Pancreas (tissue), 10 donors: ENCODE measurements at places on chromosomes 7 and 10. TPM values are rescaled to one million over a fixed set of nuclear protein-coding genes. Genes with fewer than 3 reads are reported as not detected.

DNA sequence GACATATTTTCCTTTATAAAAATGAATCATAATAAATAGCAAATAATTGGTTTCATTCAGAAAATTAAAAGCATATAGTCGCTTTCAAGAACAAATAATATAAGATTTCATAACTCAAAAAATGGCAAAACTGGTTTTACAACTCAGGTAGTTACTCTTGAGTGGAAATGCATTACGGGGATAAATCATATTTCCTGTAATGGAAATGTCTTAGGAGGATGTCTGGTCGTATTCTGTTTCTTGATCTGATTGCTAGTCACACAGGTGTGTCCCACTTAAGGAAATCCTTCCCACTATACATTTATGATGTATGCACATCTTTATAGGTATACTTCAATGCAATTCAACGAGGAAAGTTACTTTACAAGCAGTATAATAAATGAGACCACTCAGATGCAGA lies 20.7 kb downstream of the NRAP start:
- DNase-seq, result no peak

DNA sequence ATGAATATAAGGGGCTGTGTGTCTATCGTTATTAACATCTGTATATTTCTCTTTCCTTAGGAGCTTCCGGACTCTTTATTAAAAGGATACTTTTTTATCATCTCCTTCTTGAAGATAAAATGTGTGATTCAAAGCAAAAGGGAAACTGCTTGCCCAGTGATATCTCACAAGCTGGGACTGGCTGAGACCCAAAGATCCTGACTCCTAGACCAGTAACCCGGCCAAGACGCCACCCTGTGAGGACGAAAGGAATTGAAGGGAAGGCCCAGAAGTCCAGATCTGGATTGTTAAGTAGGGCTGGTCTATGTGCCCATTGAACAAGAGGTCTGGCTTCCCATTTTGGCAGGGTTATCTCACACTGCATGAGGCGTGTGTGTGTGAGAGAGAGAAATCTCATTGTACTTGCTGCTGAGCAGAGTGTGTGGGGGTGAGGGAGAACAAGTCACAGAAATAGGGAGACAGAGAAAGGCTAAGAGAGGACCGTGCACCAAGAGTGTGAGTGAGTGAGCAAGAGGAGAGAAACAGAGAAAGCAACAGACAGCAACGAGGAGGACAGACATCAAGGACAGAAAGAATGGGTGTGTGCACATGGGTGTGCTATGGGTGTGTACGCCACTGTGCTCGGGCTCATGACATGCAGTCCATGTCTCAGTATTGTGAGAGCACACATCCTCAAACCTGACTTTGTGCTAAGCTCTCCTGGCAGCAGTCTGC lies 75.4 kb downstream of the PLXNA4 start:
- DNase-seq, result no peak

- DNase-seq, result no peak
Observed at GRCh38 chr7:69708857-69709256, 110.6 kb downstream of the AUTS2 start.

DNA sequence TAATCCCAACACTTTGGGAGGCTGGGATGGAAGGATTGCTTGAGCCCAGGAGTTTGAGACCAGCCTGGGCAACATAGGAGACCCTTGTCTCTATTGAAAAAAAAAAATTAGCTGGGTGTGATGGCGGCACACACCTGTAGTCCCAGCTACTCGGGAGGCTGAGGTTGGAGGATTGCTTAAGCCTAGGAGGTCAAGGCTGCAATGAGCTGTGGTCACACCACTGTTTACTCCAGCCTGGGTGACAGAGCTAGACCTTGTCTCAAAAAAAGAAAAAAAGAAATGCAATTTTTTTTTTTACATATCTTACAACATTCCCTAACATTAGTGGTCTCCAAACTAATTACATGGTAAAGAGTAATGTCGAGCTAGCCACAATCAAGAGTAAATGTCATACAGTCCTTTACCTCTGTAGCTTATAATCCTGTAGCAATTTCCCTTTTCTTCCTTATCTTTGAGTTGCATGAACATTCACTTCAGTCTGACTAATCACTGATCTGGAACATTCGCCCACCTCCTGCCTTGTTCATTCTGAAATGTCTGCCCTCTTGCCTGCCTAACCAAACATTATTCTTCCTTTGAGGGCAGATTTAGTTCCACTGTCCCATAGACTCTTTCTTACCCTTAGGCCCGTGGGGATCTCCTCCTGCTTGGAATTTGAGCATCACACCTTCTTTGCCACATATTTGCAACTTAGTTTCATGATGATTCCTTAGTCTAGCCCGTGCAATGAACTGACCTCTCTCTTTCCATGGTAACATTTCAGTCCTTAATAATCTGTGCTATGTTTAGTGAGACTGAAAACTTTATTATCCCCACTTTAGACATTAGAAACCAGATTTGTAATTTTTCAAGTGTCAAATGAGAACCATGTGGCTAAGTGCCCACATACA lies 4.8 kb upstream of the VCL start:
- no peak for DNase-seq

The FFAR4 gene
- 0.57 TPM for total RNA-seq

The NPC1L1 gene
- 0.92 TPM for total RNA-seq

The SNCG gene
- 1.7 TPM for total RNA-seq
